ENCODE measurements at places on chromosomes 11 and 22.

- no peak for DNase-seq
Measured at GRCh38 chr11:78351193-78351592, 66.4 kb downstream of the GAB2 start.

GRCh38 chr22:45073064-45073463 is 63.3 kb upstream of the PHF21B start:
- no peak for DNase-seq

DNA sequence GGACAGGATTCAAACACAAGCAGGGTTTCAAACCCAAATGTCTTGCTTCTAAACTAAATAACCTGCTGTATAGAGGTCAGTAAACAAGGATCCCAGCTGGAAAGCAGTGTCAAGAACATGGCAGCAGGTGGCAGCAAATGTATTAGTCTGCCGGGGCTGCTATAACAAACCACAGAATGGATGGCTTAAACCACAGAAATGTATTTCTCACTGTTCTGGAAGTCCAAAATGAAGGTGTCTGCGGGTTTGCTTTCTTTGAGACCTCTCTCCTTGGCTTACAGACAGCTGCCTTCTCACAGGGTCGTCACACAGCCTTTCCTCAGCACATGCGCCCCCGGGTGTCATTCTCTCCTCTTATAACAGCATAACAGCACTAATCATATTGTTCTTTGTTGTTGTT is 65.1 kb upstream of the LRRC55 start:
- no peak for DNase-seq

DNA sequence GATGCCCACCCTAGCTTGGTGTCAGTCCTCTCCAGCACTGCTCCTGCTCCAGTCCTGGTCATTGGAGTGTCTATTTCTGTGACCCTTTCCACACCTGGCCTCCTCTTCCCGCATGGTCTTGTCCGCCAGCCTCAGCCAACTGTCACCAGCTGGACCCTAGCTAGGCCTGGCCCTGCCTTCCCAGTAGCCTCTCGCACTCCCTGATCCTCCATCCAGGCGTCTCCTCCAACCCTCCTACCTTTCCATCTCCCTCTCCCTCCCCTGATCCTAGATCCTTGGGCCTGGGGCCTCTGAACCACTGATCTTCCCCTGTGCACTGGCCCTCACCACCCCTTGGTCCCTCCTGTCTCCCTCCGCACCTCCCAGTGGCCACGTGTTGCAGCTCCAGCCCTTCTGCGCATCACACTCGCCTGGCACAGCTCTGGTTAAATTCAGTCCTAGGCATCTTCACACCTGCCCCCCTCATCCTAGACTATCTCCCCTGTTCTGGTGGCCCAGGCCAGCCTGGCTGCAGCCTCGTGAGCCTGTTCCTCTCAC is 9.9 kb downstream of the SYNGR1 start:
- no peak for DNase-seq

DNA sequence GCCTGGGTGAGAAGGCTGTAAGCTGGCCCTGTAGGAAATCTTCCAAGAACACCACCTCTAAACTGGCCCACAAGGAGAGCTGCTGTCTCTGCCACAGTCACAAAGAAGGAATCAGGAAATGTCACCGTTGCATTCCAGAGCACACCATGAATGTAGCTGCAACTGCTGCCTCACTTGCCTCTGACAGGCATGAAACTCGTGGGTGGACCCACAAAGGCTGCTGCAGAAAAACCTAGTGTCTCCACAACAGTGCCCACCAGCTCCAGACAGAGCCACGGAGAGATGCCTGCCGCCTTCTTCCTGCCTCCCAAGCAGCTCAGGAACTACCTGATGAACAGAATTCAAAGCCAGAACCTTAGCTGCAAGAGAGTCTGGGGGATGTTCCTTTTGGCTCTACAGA is 10.5 kb downstream of the DNAJB13 start:
- DNase-seq: no peak
